MG63 (cell line): ENCODE measurements at places on chromosomes 2 and 18.

- peak; percentile 94 for DNase-seq
These were observed 202.6 kb downstream of the TGIF1 start for GRCh38 chr18:3652380-3653262.

DNA sequence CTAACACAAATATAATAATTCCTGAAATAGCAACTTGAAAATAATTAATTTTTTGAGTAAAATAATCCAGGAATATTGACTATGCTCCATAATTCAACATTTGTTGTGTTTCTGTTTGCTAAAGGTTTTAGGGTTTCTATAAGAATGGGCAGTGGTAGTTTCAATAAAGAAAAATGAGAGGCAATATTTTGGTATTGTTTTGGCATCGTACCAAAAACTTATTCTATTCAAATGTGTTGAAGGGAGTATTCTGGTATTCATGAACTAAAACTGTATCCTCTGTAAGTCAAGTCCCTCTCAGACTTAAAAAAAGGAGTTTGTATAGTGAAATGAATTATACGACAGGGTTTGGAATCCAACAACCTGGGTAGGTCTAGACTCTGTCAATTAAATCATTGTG lies 1245.6 kb upstream of the CELF4 start:
- DNase-seq, result no peak

GRCh38 chr2:163401481-163401880 lies 334.3 kb downstream of the FIGN start:
- peak; percentile 45 for DNase-seq

GRCh38 chr18:2847317-2848246 lies 776 bp downstream of the EMILIN2 start:
- peak; percentile 6 for DNase-seq

DNA sequence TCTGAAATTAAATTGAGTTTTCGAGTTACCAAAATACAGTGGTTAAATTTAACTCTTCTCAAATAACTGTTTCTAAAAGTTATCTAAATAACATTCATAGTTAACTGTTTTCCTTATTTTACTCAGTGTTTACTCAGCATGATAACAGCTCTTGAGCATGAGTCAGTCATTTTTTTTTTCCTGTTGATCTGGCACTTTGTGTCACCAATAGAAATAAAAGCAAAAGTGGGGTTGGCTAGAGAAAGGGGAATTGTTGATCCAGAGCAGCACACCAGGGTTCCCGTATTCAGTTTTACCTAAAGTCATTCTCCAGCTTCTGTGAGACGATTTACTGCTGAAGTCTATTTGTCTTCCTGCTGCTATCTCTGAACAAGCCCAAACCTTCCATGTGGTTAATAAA lies 851.6 kb downstream of the DCC start:
- DNase-seq, result no peak

GRCh38 chr2:197425550-197425949 lies 9.3 kb downstream of the SF3B1 start:
- DNase-seq, result no peak

- no peak for DNase-seq
These were observed 144.8 kb downstream of the FAM124B start for GRCh38 chr2:224257156-224257555.

DNA sequence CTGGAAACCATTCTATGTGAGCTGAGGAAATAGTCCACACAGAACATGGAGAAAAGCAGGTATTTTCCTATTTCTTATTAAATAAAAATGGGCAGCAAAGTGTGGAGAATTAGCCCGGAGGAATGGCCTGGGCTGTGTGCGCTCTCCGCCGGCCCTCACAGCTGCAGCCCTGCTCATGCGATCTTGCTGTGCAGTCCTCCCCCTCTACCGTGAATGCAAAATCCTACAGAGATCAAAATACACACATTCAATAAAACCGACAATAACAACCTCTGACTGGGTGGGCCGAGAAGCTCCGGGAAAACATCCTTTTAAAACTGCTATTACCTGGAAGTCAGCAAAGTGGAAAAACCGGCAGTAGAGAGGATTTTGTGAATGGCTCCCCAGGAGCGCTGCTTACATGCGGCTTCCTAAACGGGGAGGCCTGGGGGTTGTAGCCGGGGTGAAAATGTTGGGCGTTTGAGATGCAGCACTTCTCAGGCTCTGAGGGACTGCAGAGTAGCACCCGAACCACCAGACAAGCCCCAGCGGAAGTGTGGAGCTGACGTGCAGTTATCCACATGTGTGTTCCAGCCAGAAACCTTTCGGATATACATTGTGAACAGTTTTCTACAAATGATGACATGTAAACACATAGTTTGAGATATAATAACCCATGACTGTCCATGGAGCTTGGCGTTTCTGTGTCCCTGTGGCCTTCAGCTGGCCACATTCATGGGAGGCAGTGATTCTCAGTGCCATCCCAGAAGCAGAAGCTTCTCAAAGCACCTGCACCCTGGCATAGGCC lies 94.2 kb upstream of the ALKAL2 start:
- no peak for DNase-seq

GRCh38 chr2:3309496-3310355 lies 67.9 kb downstream of the EIPR1 start:
- DNase-seq, result no peak

GRCh38 chr18:31041271-31042083 lies 1.1 kb downstream of the DSC3 start:
- no peak for DNase-seq

DNA sequence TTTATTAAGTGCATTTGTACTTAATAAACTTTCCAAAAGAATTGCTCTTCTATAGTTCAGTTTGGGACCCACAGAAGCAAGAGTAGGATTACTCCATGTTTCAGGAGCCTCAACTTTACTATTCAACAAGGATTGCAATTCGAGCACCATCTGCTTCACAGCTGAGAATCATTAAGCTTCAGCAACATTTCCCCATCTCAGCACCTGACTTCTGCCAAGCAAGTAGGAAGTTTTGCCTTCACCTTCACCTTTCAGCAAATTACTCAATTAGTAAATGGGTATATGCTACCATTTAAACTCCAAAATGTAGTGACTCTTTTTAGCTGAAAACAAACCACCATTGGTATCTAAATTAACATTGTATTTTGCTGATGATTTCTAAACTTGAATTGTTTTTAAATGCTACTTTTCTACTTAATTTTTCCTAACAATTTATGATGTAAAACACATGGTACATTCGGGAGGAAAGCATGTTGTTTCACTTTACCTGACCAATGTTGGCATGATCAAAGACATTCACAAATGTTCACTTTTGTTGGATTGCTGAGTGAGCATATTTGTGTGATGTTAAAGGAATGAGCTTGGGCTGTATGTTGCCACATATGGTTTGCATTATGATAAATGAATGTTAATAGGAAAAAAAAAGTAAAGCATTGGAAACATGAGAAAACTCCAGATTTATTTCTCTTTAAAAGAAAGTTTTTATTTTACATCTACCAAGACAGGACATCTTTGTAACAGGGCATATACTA lies 159.2 kb downstream of the GULP1 start:
- no peak for DNase-seq

DNA sequence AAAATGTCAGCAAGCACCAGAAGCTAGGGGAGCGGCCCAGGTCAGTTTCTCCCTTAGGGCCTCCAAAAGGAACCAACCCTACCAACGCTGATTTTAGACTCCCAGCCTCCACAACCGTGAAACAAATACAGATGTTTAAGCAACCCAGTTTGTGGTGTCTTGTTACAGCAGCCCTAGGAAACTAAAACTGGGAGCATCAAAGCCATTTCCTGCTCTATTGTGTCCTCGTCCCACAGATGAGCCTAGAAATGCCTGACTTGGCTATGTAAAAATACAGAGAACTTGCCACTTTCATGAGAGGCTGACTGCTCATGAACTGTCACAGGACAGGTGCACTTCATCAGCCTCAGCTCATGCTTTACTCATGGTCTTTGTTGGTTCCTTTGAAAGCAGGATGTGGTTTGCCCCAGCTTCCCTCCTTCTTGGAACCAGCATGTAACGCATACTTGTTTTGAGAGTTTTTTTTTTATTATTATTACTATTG lies 97.6 kb upstream of the SLC39A10 start:
- DNase-seq, result peak; percentile 52
